ENCODE measurements at places on chromosomes 12 and 14.

DNA sequence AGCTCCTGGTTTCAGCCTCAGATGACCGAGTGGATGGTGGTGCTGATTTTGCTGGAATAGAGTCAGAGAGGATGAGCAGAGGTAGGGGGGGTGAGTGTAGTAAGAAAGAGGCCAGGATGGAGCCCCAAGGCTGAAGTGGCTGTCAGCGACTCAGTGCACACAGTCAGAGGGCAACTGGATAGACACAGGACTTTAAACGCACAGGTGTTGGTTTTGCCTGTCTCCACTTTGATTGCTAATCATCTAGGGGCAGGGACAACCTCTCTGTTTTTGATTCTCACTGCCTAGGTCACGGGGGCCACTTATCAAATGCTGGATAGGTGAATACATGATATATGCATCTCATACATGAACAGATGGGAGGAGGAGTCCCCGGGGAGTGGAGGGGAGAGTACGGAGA, 99.5 kb downstream of the EGLN3 start:
- peak; percentile 28 for DNase-seq

- no peak for DNase-seq
These were observed 220.2 kb downstream of the ANO6 start for GRCh38 chr12:45435945-45436710.

DNA sequence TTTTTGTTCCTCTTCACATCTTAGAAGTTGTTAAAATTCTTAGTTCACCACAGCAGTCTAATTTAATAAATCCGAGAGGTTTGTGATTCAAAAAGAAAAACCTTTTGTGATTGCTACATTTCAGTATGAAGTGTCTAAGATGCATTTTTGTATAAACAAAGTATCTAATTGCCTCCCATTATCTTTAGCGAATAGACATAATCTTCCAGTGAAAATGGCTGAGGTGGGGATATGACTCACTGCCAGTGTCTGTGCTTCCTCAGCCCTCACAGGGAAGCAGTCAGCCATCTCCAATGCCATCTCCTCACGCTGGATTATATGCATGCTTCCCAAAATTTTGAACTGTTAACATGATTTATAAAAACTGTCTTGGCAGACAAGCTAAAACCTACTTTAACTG, 7.6 kb downstream of the GCH1 start:
- DNase-seq, result peak; percentile 38

- DNase-seq, result no peak
These were observed 6.5 kb downstream of the KRT86 start for GRCh38 chr12:52280796-52281560.

Data from BE2C (cell line).